ENCODE measurements at places on chromosomes 4 and X.

GRCh38 chrX:139972629-139973624 lies 7.6 kb upstream of the CXorf66 start:
- no peak for DNase-seq

DNA sequence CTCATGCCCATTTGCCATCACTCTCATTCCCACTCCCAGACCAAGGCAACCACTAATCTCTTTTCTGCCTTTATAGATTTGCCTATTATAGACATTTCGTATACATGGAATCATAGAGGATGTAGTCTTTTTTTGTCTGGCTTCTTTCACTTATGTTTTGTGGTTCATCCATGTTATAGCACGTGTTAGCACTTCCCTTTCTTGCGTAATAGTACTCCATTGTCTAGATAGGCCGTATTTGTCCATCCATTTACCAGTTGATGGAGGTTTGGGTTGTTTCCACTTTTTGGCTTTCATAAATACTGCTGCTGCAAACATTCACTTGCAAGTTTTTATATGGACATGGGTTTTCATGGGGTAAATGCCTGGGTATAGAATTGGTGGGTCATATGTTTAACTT lies 48.4 kb downstream of the KIF4A start:
- DNase-seq: no peak

DNA sequence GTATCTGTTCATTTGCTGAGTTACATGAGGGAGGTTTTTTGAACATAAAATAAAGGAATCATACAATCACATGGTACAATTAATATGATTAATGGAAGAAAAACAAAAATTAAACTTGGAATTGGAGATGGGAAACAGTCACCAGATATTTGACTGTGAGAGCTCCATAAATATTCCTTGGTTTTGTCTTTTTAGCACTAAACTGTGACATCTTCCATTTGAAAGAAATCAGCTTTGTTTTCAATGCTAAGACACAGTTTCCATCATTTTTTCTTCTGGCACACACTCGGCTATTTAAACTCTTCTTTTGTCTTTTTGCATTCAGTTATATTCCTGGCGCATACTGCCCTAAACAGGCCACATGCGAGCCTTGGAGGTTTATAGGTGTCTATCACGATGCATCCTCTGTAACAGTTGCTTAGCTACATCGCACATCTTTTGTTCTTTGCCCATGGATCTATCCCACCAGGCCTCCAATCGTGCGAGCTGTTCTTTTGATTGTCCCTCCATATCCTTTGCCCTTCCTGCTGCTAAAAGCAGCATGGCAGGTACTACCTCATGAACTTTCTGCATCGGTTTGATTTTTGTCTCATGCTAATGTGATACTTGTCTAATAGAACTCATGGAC lies 158.3 kb downstream of the LDB2 start:
- DNase-seq: no peak

DNA sequence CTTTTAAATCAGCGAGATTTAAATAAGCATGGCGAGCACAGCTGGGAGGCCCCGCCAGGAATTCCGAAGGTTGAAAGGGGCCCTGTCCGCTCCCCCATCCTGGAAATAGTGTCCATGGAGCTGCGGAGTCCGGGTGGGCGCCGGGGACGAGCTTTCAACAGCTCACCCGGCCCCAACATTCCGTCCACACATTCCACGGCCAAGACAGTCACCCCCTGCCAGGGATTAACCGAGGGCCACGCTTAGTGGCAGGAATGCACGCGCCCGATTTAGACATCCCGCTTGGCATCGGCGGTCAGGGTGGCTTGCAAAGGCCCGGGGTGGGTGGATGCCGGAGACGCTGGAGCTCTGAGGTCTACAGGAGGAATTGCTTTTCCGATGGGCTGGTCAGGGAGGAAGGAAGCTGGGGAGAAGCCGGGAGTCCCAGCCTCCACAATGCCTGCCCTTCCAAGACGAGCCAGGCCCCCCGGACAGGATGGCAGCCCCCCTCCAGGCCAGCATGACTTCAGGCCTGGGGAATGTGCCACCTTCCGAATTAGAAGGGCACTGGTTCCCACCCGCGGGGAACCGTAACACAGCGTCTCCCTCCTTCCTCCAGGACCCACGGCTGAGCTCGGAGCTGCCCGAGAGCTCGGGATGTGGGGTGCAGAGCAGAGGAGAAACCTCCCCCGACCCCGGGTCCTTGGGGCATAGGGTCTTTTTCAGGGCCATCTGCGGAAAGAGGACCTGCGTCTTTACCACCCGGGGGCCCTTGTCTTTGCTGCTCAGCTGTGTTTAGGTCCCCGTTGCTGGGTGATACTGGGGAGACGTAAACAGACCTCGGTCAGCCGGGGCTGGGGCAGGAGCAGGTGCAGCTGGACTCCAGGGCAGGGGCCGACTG lies 26.9 kb upstream of the PPP2R3B start:
- no peak for DNase-seq

DNA sequence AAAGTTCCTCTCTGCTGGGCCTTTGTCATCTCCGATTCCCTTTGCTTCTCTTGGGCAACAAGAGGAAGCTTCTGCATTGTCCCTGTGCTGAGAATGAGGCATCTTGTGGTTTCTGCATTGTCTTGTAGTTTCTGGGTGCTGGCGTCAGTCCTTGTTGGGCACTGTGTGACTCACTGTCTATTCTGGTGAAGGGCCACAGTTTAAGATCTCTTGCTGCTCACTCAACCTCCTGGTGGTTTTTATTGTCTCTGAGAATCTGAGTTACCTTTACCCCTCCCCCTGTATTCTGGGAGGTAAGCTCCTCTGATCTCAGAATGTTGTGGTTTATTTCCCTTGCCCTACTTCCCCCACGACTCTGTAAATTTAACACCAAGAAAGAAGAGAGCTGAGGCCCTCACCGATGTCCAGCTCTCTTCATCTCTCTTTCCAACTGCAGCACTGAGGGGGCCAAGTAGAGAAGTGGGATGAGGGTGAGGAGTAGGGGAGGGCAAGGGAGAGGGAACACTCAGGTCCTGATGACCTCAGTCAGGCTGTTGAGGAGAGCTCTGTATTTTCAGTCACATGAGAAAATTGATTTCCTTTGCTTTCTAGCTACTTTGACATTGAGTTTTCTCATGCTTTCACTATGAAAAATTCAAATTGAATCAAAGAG lies 441.6 kb upstream of the PITX2 start:
- DNase-seq: no peak

- no peak for DNase-seq
Observed at GRCh38 chrX:153055871-153056749, at the start of gene PNMA3. TSS of gene PNMA3 (plus strand) at chrX:153056470. CDS start at chrX:153057056, 586 bp downstream.

DNA sequence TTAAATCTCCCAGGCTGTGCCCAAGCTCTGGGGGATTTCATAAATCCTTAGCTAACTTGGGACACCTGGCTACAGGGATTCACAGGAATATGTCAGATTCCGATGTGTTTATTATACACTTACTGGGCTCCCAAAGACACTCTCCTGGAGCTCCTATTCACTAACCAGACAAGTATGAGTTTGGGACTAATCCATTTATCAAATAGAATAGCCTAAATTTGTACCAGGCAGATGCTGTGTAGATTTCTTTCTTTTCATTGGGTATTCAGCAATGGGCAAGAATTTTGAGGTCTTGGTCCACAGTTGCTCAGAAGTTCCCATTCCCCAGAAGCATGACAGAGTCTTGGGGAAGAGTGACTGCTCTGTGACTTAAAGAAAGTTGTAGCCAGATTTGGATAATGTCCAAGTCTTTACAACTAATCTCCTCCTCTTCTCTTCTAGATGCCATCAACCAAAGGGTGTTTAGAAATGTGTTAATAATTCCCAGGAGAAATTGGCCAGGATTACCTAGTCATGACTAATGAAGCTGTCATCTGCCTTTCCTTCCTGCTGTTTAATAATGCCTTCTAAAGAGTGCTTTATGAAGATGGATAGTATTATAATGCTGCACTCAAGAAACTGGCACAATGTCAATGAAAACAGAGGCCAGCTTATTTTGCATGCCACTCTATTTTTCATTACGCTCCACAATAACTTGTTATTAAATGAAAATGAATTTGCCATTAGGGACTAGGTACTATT lies 120.9 kb downstream of the CHIC2 start:
- DNase-seq: no peak

DNA sequence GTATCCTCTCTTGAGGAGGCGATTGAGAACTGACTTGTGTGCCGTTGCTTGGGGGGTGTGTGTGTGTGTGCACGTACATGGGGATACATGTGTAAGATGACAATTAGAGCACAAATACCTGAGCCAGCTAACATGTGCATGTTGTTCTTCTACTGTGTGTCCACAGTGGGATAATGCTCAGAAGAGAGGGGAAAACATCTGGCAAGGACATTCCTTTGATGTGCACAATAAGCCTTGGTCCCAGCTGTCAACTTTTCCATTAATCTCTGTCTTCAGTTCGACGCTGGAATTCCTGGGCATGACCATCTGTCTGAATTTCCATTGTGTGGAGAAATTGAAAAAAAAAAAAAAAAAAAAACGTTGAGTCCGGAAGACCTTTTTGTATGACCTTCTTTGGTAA lies 592.0 kb upstream of the GALNTL6 start:
- DNase-seq: no peak

DNA sequence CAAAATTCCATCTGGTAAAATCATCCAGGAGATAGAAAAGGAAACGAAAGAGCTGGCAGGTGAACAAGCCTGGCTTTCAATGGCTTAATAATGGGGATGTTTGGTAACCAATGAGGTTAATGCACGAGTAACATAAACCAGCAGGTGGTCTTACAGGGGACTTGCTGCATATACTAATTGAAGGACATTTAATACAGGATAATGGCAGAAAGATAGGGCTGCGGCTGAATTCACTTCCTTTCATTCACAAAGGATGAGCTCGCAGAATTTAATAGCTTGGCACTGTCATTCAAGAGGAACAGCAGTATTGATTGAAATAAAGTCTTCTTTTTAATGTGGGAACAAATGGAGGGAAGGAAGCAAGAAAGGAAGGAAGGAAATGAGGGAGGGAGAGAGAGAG lies 156.3 kb upstream of the RAI2 start:
- no peak for DNase-seq

DNA sequence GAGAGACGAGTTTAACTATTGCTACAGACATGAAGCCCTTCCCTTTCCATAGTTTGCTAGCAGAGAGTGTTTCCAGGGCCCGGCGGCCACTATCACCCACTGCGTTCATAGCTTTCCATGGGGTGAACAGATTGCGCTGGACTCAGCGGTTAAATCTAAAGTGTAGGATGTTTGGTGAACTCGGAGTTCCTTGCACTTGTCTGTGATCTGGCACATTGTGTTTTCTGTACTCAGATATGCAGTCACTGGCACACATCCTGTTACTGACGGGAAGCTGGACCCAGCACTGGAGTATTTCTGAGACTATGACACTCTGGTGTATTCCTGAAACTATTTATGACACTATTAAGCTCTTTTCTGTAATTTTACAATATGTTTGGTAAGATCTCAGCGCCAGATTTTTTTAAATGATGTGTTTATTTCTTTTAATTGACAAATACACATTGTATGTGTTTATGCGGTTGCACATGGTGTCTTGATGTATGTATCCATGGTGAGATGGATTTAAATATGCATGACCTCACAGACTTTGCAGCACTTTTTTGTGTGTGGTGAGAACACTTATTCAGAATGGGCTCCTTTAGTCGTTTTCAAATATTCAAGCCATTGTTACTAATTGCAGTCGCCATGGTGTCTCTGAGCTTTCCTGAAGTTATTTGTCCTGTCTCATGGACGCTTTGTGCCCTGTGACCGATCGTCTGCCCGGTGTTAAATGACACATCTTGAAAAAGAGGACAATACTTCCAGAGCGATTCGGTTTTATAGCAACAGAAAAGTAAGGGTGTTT lies 14.1 kb downstream of the CD99 start:
- no peak for DNase-seq

GRCh38 chr4:54395013-54395527 lies 166.0 kb downstream of the PDGFRA start:
- DNase-seq: no peak

DNA sequence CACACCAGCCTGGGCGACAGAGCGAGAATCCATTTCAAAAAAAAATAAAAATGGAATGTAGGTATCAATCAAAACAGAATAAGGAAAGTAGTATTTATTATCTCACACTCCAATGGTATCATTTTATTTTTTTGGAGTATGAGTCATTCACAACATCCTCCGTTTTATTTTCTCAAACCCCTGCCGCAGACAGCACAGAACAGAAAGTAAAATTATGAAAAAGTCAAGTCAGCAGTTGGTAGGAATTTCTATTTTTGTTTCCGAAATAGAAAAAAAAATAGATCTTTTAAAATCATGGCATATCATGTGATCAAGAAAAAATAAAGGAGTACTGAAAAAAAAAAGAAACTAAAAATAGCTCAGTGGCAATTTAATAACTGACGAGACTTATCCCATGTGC lies 490.7 kb upstream of the TENM3 start:
- DNase-seq: no peak

GRCh38 chrX:26848511-26848910 lies 614.6 kb downstream of the PPP4R3C start:
- no peak for DNase-seq

DNA sequence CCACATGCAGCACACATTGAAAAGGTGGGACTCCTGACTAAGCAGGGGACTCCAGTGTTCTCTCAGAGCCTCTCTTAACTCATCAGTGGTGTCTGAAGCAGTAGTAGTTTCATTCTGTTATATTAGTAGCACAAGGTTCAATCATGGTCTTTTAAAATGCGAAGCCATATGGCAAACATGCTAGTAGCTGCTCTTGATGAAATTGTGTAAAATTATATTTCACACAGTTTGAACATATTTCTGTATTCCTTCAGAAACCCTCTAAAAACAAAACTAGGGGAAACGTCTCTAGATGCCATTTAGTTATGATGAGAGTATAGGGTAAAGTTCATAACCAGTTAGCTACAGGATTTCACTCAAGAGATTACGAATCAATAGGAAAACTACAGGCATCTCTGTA lies 176.9 kb downstream of the DCTD start:
- DNase-seq: no peak

GRCh38 chrX:117987373-117987772 lies 129.2 kb downstream of the KLHL13 start:
- DNase-seq: no peak

- no peak for DNase-seq
Observed at GRCh38 chrX:100864657-100865391, 9.3 kb downstream of the NOX1 start.

GRCh38 chr4:2334826-2335728 lies 73.2 kb upstream of the MXD4 start:
- DNase-seq: no peak

- DNase-seq: no peak
Observed at GRCh38 chrX:68249401-68249831, 183.9 kb downstream of the OPHN1 start.

GRCh38 chr4:155491336-155492120 lies 114.8 kb upstream of the MAP9 start:
- DNase-seq: no peak

DNA sequence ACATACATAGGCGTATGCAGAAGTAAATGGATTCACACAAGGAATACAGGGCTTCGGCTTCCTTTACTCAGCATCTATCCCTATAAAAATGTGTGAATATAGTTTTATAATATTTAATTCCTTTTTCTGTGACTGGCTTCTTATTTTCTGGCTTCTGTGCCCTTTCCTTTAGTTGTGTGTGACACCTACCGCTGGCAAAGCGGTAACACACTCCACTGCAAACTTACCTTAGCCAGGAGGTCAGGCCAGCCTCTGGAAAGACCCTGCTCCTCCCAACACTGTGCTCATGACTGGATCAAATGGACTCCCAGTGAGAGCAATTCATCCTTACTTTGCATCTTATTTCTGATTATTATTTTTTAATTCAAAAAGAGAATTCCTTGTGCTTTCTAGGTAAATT lies 244.2 kb downstream of the ANK2 start:
- no peak for DNase-seq
